ENCODE measurements at places on chromosomes 11 and 22. TPM values are rescaled to one million over a fixed set of nuclear protein-coding genes. Genes with fewer than 3 reads are reported as not detected.
A peak's percentile ranks its signal among the peaks of the same experiment; 100 is the strongest.

- H3K27me3 ChIP-seq = no peaks in the 10 kb centered on the region
- H3K4me1 ChIP-seq = peaks cover 53% of the 10 kb centered on the region
- H3K4me3 ChIP-seq = no peak overlapping the region
- no peak for DNase-seq
These were observed 117.7 kb downstream of the RBFOX2 start for GRCh38 chr22:35910926-35911325.

- no peak for DNase-seq
- H3K27me3 ChIP-seq = no peaks in the 10 kb centered on the region
- H3K4me3 ChIP-seq = no peak overlapping the region
These were observed 88.9 kb downstream of the ARFGAP2 start for GRCh38 chr11:47087801-47088200.

DNA sequence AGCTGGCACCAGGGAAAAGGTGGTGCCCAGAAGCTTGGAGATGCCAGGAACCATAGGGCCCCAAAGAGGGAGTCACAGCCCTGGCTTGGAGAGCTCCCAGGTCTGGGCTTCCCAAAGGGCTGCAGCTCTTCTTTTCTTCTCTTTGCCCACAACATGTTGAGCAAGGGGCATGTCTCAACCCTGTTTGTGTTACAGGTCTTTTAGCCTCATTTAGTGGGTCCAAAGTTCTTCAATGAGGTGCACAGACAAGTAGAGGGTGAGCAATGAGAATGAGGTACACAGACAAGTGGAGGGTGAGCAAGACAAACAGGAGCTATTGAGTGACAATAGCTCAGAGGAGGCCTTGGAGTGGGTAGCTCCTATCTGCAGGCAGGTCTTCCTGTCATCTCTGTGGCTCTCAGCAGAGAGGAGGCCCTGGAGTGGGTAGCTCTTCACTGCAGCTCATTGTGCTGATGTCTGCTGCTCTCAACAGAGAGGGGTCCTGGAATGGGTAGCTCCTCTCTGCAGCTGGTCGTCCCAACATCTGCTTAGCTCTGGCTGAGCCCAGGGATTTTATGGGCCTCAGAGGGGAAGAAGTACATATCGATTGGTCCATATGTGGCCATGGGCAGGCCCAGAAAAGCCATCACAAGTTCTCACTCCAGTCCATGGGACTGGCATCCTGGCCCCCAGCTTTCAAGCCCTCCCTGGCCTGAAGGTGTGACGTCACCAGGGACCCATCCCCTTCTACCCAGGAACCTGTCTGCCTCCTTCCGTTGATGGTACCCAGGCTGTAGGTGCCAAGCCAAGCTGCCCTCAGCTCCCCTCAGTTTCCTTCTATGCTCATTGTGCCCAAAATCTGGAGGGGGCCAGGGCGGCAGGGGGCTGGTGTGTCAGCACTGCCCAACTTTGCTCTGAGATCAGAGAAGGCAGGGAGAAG is 34.9 kb downstream of the WBP2NL start:
- H3K4me1 ChIP-seq = no peaks in the 10 kb centered on the region
- H3K27me3 ChIP-seq = no peaks in the 10 kb centered on the region
- no peaks in the 10 kb centered on the region for H3K36me3 ChIP-seq
- no peak overlapping the region for H3K27ac ChIP-seq

DNA sequence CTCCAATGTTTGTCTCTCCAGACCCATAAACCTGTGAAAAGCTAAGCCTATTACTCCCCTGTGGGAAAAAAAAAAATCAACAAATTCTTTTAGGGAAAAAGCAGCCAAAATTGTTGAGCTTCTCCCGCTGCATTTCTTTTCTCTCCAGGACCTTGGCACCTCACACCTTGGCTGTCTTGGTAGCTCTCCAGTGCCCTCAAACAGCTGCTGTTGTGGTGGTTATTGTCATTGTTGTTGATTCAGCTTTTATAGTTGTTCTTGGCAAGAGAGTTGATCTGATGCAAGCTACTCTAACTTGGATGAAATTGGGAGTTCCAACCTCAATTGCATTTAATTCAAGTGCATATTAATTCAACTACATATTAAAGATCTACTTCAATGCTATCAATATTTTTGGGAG is 516.9 kb upstream of the LARGE1 start:
- peaks cover 5% of the 10 kb centered on the region for H3K27me3 ChIP-seq
- H3K27ac ChIP-seq = no peak overlapping the region
- no peak overlapping the region for H3K4me3 ChIP-seq
- H3K36me3 ChIP-seq = no peaks in the 10 kb centered on the region
- no peak for DNase-seq

GRCh38 chr11:64445651-64446050 is 86.7 kb downstream of the RPS6KA4 start:
- H3K27me3 ChIP-seq = 0 out of 2 replicates have a peak, but pooled peaks cover 5% of the 10 kb centered on the region
- no peaks in the 10 kb centered on the region for H3K36me3 ChIP-seq
- H3K4me3 ChIP-seq = no peak overlapping the region
- H3K4me1 ChIP-seq = peaks cover 16% of the 10 kb centered on the region

- H3K27ac ChIP-seq = no peak overlapping the region
- H3K4me3 ChIP-seq = no peak overlapping the region
- no peaks in the 10 kb centered on the region for H3K4me1 ChIP-seq
These were observed 9.8 kb upstream of the CARD16 start for GRCh38 chr11:105054723-105055493.

- no peaks in the 10 kb centered on the region for H3K27me3 ChIP-seq
- peaks cover 20% of the 10 kb centered on the region for H3K4me1 ChIP-seq
- H3K27ac ChIP-seq = peak overlapping the region; percentile 52
- no peaks in the 10 kb centered on the region for H3K36me3 ChIP-seq
- peak overlapping the region; percentile 28 for H3K4me3 ChIP-seq
- peak; percentile 71 for DNase-seq
These were observed 4.6 kb downstream of the ETS1 start for GRCh38 chr11:128582496-128583366.

LSP1 gene
- 2.6 TPM for total RNA-seq

FAM181B gene
- not detected for total RNA-seq

C1QTNF5 gene
- not detected for total RNA-seq
